ENCODE measurements at places on chromosomes 7 and 10. TPM values are rescaled to one million over a fixed set of nuclear protein-coding genes. Genes with fewer than 3 reads are reported as not detected.

SYCE1 gene
- total RNA-seq: 0.82 TPM

UPK3B gene
- 5.3 TPM for total RNA-seq

HOXA2 gene
- not detected for total RNA-seq

MCM10 gene
- 0.73 TPM for total RNA-seq

PTPRE gene
- total RNA-seq: 274 TPM

RPP38 gene
- total RNA-seq: 12.7 TPM

TRIM74 gene
- total RNA-seq: 5.3 TPM

CACNB2 gene
- total RNA-seq: not detected

- no peak overlapping the region for H3K4me3 ChIP-seq
- H3K4me1 ChIP-seq: no peaks in the 10 kb centered on the region
- peaks cover 34% of the 10 kb centered on the region for H3K36me3 ChIP-seq
- no peak overlapping the region for H3K27ac ChIP-seq
These were observed 8.7 kb downstream of the ZNF37A start for GRCh38 chr10:38102880-38103279.

DNA sequence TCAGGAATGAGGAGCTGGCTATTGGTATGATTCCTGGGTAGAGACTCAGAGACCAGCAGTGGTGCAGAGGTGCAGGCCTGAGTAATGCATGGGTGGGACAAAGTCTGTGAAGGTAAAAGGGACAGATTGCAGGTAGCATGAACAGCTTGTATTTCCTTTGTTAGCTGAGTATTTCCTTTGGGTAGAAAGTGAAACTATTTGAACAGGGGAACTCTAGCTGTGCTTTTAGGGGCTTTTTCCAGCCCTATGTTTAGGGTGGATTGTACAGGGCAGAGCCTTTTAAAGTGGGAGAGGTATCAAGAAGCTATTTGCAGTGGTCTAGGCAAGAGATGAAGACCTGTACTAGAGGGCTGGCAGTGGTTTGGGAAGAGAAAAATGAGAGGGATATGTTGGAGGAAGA lies 739.9 kb downstream of the REEP3 start:
- no peaks in the 10 kb centered on the region for H3K27me3 ChIP-seq
- DNase-seq: no peak
- no peaks in the 10 kb centered on the region for H3K36me3 ChIP-seq
- no peak overlapping the region for H3K27ac ChIP-seq
- H3K4me1 ChIP-seq: no peaks in the 10 kb centered on the region

DNA sequence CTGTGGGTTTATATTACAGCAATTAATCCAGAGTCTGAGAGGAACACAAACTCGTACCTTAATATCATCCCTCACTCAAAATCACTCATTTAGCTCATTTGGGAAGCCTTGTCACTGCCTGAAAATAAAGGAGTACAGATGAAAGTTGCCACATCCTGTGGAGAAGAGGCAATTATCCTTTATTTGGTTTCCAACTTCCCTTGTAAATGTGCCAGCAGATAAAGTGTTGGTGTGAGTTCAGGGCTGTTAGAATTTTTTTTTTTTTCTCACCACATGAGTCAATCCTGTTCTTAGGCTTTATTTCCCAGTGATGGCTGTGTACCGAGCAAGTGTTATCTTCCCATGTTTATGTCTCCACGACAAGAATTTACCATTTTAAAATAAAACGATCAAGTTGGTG lies 99.0 kb upstream of the SMIM30 start:
- no peaks in the 10 kb centered on the region for H3K36me3 ChIP-seq
- DNase-seq: no peak
- H3K27me3 ChIP-seq: no peaks in the 10 kb centered on the region

GRCh38 chr7:157429001-157429679 lies 92.3 kb downstream of the DNAJB6 start:
- H3K27ac ChIP-seq: no peak overlapping the region
- no peak overlapping the region for H3K4me3 ChIP-seq
- DNase-seq: no peak
- H3K4me1 ChIP-seq: peaks cover 11% of the 10 kb centered on the region
- H3K36me3 ChIP-seq: no peaks in the 10 kb centered on the region
- H3K27me3 ChIP-seq: no peaks in the 10 kb centered on the region

DNA sequence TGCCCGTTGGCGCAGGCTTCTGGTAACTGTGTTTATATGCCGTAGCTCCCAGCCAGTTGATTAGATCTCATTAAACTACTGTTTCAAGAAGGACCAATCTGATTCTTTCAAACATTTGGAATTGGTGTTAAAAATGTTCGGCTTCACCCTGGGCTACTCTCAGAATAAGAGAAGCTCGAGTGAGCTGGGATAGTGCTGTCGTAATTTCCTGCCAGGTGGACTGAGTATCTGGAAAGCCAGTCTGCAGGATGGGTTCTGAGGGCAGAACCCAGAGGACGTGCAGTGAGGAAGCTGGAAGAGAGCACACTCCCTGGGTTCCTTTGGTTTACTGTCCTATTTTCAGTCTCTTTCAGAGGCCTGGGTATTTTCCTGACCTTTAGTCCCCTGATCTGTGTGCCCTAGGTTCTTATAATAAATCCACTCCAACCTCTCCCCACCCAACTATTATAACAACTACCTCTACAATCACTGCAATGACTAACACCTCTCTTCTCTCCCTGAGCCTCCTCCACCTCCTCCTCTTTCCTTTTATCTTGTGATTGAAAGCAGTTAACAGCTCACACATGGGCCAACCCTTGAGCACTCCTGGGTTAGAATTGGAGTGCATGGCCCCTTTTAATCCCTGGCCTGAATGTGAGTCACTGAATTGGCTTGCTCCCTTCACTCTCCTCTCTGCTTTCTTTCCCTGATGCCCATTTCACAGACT lies 63.0 kb downstream of the AOAH start:
- peaks cover 56% of the 10 kb centered on the region for H3K36me3 ChIP-seq
- no peak overlapping the region for H3K27ac ChIP-seq
- no peak for DNase-seq

DNA sequence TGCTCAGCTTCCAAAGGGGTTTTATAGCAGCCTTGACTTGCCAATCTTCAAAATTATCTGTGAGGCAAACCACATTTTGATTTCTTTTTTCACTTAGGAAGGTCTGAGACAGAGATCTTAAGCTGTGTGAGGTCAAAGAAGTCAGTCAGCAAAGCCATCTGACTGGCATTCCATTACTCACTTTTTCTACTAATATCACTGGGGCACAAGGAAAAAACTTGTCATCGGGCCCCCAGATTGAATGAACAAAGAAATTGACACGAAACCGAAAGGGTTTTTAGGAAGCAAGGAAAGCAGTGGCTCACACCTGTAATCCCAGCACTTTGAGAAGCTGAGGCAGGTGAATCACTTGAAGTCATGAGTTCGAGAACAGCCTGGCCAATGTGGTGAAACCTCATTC lies 78.5 kb upstream of the FRMD4A start:
- H3K4me3 ChIP-seq: no peak overlapping the region
- DNase-seq: no peak
- H3K36me3 ChIP-seq: no peaks in the 10 kb centered on the region
- H3K4me1 ChIP-seq: peaks cover 4% of the 10 kb centered on the region
- H3K27ac ChIP-seq: no peak overlapping the region

DNA sequence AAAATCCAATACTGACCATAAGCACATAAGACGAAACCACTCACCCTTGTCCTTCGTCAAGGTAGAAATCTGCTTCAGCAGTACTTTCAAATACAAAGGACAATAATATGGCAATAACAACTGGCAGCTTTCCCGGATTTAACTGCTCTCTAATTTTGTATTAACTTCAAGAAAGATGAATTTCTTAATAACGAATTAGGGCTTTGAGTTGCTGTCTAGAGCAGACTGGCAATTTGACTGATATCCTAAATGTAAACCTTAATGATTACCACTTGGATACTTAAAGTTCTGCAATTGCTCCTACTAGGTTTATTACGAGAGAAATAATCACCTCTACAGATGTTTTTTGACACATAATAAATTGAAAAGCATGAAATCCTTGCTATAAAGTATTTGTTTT lies 418.7 kb downstream of the MAGI2 start:
- H3K27me3 ChIP-seq: no peaks in the 10 kb centered on the region
- DNase-seq: no peak
- H3K27ac ChIP-seq: no peak overlapping the region
- no peaks in the 10 kb centered on the region for H3K4me1 ChIP-seq

- no peak overlapping the region for H3K27ac ChIP-seq
- no peaks in the 10 kb centered on the region for H3K36me3 ChIP-seq
- no peak overlapping the region for H3K4me3 ChIP-seq
- H3K4me1 ChIP-seq: no peaks in the 10 kb centered on the region
These were observed 639.0 kb downstream of the AUTS2 start for GRCh38 chr7:70237256-70237655.

DNA sequence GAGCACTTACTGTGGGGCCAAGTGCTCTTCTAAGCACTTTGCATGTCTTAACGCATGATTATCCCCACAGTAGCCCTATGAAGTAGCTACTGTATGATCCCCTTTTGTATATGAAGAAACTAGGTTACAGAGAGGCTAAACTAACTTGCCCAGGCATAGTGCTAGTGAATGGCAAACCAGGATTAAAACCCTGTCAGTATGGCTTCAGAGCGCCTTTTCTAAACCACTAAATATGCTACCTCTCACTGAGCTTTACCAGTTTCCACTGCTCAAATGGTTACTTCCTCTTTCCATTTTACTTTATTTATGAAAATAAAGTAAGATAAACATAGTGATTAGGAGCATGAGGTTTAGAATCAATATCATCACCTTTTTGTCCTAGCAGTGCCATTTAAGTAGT lies 73.6 kb downstream of the PODXL start:
- H3K27ac ChIP-seq: no peak overlapping the region
- no peak for DNase-seq
- H3K36me3 ChIP-seq: peaks cover 27% of the 10 kb centered on the region
- no peaks in the 10 kb centered on the region for H3K27me3 ChIP-seq

GRCh38 chr10:97798958-97799610 lies 27.3 kb upstream of the SFRP5 start:
- no peaks in the 10 kb centered on the region for H3K27me3 ChIP-seq
- no peak for DNase-seq
- no peak overlapping the region for H3K27ac ChIP-seq
- H3K4me3 ChIP-seq: no peak overlapping the region
- no peaks in the 10 kb centered on the region for H3K36me3 ChIP-seq
- H3K4me1 ChIP-seq: peaks cover 17% of the 10 kb centered on the region

DNA sequence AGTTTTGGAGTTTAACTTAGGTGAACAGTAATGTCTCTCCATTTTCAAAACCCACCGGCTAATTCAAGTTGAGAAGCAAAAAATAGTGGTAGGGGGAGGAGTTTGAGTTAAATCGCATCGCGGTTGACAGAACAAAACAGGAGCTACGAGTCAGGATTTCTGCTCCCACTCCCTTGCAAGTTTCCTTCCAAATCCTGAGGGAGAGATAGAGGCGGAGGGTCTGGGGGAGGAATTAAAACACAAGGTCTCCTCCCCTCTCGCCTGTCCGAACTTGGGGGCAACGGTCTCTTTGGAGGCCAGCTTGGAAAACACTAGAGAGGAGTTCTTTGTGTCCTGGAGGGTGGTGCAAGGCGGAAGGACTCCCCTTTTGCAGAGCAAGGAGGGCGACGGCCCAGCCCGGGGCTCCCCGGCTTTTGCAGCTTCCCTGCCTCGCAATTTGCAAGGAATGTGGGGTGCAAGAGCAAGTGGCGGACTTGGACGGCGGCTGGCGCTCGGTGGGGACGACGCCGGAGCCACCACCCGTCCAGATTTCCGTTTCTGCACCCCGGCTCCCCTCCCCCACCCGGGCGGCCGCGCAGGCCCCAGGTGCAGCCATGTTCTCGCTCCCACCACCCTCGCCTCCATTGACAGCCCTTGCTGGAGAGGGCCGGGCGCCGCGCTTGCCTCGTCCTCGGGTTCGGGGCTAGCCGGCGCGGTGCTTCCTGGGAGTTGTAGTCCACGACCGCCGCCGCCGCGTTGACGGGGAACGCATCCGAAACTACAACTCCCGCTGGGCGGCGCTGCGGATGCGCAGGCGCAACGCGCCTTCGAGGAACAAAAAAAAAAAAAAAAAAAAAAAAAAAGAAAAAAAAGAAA lies 454 bp upstream of the GTF2I start:
- no peaks in the 10 kb centered on the region for H3K36me3 ChIP-seq
- no peaks in the 10 kb centered on the region for H3K27me3 ChIP-seq
- peak overlapping the region; percentile 41 for H3K27ac ChIP-seq
- H3K4me3 ChIP-seq: peak overlapping the region; percentile 70

DNA sequence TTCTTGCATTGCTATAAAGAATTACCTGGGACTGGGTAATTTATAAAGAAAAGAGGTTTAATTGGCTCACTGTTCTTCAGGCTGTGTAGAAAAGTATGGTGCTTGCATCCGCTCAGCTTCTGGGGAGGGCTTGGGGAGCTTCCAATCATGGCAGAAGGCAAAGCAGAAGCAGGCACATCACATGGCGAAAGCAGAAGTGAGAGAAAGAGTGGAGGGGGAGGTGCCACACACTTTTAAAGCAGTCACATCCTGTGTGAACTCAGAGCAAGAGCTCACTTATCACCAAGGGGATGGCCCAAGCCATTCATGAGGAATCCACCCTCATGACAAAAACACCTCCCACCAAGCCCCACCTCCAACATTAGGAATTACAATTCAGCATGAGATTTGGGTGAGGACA lies 303.5 kb downstream of the OTUD1 start:
- H3K27me3 ChIP-seq: no peaks in the 10 kb centered on the region
- H3K36me3 ChIP-seq: no peaks in the 10 kb centered on the region
- no peak overlapping the region for H3K27ac ChIP-seq
- DNase-seq: no peak
- H3K4me3 ChIP-seq: no peak overlapping the region

DNA sequence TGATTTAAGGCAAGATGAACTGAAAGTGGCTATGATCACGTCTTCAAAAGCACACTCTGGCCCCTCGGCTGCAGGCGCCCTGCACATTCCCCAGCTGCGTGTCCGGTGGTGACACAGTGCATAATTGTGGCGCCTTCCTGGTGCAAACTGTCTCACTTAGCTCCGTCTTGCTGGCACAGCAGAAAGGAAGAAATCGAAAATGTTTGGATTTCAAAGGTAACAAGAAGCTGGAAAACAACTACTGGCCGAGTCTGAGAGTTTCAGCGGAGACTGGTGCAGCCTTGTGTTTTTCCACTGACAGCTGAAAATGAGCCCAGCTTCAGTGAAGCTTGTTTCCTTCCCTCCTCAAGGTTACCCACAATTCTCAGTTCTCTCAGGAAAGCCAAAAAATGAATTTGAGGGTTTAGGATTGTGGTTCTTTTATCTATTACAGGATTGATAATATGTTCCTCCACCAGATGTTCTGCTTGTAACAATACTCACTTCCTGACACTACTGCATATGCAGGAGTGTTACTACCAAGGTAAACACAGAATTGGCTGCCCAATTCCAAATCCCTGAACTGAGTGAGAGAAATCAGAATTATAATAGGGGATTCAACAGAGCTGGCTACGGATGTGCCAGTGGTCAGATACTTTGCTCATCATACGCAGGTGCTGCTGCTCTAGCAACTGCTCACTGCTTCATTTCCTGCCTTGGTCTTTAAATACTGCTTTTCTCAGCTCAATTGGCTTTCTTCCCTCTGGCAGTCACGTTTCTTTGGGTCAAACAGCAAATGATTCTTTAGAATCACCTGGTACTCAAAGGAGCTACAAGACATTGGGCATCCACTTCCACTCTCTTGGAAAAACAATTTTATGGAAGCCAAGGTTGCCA lies 63.7 kb downstream of the TRUB1 start:
- H3K27ac ChIP-seq: no peak overlapping the region
- no peak for DNase-seq
- H3K27me3 ChIP-seq: no peaks in the 10 kb centered on the region
- H3K4me3 ChIP-seq: no peak overlapping the region

- no peak for DNase-seq
- no peaks in the 10 kb centered on the region for H3K36me3 ChIP-seq
- no peaks in the 10 kb centered on the region for H3K27me3 ChIP-seq
- peak overlapping the region; percentile 93 for H3K27ac ChIP-seq
These were observed 382.7 kb downstream of the SFMBT2 start for GRCh38 chr10:7027913-7028808.

Data from natural killer cell (primary cell).